ENCODE measurements at places on chromosomes 1 and 21.

- no peak for DNase-seq
Observed at GRCh38 chr1:2505461-2505994, 20.9 kb downstream of the PANK4 start.

- DNase-seq, result peak; percentile 79
Observed at GRCh38 chr1:51622455-51622913, 5.6 kb downstream of the OSBPL9 start.

DNA sequence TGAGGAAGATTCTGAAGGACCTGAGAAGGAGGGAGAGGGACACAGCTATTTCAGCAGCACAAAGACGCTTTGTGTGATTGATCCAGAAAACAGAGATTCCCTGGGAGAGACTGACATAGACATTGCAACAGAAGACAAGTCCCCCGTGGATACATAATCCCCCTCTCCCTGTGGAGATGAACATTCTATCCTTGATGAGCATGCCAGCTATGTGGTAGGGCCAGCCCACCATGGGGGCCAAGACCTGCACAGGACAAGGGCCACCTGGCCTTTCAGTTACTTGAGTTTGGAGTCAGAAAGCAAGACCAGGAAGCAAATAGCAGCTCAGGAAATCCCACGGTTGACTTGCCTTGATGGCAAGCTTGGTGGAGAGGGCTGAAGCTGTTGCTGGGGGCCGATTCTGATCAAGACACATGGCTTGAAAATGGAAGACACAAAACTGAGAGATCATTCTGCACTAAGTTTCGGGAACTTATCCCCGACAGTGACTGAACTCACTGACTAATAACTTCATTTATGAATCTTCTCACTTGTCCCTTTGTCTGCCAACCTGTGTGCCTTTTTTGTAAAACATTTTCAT lies 161.3 kb upstream of the SGIP1 start:
- no peak for DNase-seq

- DNase-seq, result no peak
Observed at GRCh38 chr1:186648613-186649012, 31.6 kb downstream of the PTGS2 start.

DNA sequence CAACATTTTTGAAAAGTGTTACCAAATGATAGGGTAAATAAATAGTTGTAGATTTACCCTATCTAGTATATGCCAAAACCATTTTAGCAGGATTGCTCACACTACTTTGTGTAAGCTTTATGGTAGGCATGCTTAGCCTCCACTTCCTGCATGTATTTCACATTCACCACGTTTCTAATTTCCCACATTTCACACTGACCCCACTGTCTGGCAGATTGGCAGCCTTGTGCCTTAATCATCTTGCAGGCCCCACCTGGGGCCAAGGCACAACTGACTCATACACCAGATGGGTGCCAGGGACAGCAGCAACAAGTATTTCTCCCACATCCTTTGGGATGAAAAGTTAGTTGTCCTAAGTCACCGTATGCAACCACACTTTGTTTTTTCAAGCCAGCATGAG lies 21.2 kb upstream of the CENPF start:
- no peak for DNase-seq

GRCh38 chr1:3668585-3669300 lies 16.4 kb downstream of the TP73 start:
- DNase-seq, result peak; percentile 70

GRCh38 chr1:12626888-12627287 lies 8.9 kb upstream of the DHRS3 start:
- no peak for DNase-seq

- DNase-seq, result no peak
Observed at GRCh38 chr1:214420833-214421232, 130.6 kb downstream of the PTPN14 start.

DNA sequence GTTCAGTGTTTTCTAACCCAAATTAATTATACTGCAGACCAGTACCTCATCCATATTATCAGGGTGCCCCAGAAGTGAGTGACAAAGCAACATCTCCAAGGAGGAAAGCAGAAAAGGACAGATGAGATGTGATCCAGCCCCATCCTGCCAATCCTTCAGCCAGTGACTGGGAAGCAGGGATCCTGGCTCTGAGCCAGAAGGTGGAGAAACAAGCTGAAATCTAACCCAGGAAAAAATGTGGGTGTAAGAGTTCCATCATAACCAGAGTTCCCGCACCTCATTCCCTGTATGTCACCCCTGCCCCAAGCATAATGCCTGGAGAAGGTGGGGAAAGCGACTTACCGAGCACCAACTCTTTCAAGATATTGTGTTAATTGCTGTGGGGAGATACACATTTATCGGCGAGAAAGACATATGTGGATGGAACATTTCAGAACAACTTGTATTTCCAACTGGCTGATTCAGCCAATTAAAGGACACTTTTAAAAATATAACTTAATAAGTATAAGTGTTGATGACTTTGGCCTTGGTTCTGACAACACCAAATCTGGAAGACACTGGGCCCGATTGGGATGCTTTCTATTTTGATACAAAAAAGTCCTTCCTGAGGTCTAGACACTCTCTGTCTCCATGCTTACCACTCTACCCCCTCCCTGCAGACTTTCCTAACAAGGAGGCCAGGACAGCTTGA lies 14.9 kb downstream of the PLEKHA6 start:
- DNase-seq, result peak; percentile 76

DNA sequence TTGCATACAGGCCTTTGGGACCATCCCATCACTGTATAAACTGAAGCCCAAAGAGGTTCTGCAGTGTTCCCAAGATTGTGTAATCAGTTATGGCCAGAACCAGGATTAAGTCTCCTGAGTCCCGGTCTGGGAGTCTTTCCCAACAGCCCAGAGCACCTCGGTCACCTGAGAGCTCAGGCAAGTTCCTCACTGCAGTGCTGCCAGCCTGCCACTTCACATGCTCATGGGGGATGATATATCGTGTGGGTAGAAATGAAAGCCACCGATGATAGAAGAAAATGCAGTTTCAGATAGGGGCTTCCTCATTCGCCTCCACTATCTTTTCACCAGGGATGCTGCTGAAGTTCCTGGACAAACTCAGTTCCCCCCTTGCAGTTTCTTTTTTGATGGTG lies 30.4 kb downstream of the FHAD1 start:
- DNase-seq, result no peak

DNA sequence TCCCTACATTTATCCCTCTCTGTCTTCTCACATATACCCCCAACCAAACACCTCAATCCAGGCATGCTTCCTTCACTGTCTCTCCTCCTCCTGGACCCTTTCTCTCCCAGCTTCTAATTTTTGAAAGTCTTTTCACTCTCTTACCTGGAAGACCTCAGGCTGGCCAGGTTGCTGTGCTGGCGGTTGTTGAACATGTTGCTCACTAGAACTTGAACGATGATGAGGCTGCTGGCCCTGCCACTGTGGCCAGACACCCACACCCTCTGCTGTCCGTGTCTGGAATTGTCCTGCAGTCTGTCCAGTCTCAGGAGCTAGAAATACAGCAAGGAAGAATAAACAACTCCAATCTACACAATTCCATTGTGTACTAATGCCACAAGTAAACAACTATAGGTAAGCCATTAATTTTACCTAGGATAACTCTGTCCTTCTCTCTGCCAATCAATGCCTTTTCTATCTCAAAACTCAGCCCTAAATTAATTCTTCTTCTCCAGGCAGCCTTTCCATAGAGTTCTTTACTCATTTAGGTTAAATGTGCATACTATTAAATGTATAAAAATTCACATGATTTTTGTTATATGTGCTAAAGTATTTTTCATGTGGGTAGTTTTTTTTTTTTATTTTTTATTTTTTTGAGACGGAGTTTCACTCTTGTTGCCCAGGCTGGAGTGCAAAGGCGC lies 5.1 kb upstream of the CTSK start:
- peak; percentile 72 for DNase-seq

GRCh38 chr1:30773722-30774358 lies 16.3 kb upstream of the LAPTM5 start:
- no peak for DNase-seq

DNA sequence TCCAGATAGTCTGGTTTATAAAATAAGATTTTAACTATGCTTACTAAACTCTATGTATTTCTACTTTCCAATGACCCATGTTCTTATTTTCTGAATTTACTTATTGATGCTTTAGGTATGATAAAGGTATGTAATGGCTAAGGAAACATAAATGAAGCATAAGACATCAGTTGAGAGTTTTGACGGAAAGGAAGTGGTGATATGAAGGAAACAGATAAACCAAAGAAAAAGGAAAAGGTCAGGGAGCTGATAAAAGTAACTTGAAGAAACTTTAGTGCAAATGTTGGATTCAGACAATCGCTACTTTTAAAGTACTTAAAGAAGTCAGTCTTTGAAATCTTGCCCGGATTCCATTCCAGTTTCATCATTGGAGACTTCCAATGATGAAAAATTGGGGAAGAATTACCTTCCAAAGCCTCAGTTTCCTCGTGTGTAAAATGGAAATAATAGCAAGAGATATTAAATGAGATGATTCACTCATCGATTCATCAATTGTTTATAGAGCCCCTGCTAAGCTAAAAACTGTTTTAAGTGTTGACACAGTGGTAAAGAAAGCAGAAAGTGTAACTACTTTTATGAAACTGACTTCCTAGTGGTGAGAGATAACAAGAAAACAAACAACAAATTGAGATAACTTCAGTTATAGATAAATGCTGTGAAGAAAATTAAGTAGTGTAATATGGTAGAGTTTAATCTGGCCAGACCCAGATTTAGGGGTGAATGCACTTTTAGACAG lies 10.6 kb downstream of the PTPRC start:
- no peak for DNase-seq

- DNase-seq, result no peak
Observed at GRCh38 chr1:66446261-66447001, 87.5 kb upstream of the SGIP1 start.

DNA sequence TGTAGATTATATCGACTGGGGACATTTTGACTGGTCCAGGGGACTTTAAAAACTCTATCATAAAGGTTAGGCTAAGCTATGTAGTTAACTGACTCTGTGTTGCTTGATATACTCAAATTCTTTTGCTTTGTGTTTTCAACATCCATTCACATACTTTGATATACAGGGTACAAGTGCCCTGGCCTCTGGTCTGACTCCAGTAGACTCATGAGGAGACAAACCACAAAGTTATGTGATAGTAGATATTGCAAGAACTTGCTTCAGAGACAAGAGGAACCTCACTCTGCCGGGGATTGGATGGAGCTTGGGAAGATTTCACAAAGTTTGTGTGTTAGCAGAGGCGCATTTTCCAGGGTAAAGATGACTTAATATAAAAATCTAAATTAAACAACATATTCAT lies 1.3 kb downstream of the GORAB start:
- no peak for DNase-seq

GRCh38 chr21:44568667-44569556 lies 4.6 kb upstream of the KRTAP10-4 start:
- no peak for DNase-seq

GRCh38 chr1:45518910-45519309 lies 2.8 kb downstream of the PRDX1 start:
- DNase-seq, result no peak

DNA sequence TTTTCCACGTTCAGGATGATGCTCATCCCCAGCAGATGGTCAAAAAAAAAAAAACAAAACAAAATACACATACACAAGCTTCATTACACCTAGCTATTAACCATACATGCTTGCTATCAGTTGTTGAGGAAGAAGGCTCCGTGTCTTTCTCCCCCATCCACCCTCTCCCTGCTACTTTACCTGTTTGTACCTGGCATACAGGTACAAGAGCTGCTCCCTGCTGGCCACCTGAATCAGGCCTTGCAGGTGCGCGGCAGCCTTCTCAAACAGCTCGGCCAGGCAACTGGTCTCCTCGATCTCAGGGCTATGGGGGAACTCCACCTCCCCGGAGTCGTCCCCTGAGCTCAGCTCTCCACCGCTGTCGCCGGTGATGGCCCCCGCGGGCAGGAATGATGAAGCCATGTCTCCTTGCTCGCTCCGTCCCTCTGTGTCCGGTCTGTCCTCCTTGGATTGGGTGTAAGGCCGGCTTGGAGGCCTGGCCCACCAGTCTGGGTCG lies 464 bp downstream of the ACBD6 start:
- DNase-seq, result no peak

- no peak for DNase-seq
Observed at GRCh38 chr1:240991230-240991629, 365.8 kb downstream of the RGS7 start.

DNA sequence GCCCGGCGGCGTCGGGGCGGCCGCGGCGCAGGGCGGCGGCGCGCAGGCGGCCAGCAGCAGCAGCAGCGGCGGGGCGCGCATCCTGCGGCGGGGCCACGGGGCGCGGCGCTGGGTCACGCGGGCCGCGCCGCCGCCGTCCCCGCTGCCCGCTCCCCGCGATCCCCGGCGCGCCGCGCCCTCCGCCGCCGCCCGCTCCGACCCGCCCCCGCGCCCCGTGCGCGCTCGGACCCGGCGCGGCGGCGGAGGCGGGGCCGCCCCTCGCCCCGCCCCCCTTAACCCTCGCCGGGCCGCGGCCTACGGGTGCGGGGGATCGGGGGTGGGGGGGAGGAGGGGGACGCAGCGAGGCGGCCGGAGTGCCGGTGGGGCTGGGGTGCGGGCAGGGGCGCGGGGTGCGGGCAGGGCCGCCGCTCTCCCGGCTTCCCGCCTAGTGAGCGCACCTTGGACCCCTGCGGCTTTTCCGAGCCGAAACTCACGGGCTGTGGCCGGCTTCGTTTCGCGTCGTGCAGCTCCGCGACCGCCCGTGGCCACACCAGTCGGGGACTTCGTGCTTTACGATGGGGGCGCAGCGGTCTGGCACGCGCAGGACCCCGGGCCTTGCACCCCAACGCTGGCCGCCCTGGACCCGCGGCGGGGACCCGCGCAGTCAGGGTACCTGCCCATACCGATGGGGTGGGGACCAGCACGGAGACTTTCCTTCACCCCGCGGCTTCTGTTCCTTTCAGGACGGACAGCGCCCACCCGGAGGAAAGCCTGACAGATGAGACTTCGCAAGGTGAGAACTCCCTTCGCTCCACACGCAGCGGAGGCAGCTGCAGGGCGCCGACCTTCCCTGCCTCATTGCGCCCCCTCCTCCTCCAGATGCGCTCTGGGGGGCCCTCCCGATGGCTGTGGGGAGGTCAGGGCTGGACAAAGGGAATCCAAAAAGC lies at the start of gene FNDC10:
FNDC10 (minus strand) TSS at position 201 of the 926 bp plus-strand sequence; CDS start at position 81, 120 bp downstream.
- DNase-seq, result peak; percentile 60

GRCh38 chr1:52056937-52057231 lies 789 bp downstream of the BTF3L4 start:
- DNase-seq, result no peak

- DNase-seq, result no peak
Observed at GRCh38 chr1:33970148-33970825, 106.4 kb downstream of the HMGB4 start.

GRCh38 chr21:25385911-25386474 lies 221.3 kb downstream of the MRPL39 start:
- DNase-seq, result no peak

DNA sequence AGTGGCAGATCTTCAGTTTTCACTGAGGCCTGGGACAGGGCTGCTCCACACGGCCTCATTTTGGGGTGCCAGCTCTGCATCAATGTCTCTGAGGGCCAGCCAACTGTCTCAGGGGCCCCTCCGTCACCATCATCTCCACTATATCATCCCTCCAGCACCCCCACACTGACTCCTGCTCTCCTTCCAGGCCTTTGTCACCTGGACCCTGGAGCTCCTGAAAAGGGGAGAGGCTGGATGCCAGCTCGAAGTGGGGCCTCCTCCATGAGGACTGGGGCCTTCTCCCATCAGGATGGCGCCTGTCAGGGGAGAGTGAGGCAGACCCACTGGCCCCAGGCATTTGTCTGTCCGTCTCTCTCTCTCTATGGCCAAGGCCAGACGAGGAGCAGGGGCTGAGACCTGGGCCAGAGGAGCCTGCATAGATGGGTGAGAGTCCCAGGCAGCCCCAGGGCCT lies 44.7 kb upstream of the LRP8 start:
- peak; percentile 20 for DNase-seq

GRCh38 chr1:197782722-197783360 lies 7.6 kb upstream of the DENND1B start:
- DNase-seq, result no peak

Measured in tibial artery (tissue), 4 donors.